Kasumi-1 (cell line): ENCODE measurements at places on chromosomes 2 and 18.

DNA sequence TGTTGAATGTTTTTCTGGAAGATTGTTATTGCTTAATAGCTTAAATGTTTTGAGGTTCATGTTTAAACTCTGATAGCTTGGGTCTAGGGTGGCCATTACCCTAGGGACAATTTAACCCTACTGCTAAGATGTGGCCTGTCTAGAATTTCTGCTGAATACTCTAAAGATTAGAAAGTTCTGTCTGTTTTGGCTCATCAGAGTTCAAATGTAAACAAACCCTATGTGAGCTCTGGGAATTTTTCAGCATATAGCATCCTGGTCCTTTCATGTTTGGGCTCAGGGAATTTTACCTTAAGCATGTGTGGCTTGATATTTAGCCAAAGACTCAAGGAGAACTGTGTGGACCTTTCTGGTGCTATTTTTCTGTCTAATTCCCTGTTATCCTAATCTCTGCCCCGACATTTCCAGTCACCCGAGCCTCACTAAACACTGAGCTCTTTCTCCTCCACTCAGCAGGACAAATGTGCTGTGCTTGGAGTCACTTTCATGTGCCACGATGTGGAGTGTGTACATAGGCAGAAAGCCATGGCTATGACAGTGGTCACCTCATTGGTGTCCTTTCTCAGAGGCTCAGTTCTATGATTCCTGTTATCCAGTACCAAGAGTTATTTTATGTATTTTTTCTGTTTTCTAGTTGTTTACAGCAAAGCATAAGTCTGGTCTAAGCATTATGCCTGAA, 492.5 kb upstream of the SPHKAP start:
- no peak for DNase-seq

DNA sequence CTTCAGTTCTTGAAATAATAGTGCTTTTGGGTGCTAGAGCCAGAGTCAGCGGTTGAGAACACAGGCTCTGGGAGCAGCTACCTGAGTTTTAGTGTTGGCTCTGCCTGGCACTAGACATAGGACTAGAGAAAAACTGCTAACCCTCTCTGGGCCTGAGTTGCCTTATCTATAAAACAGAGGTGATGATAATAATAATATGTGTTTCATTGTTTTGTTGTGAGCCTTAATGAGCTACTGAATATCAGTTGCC, 391.7 kb downstream of the PTPRM start:
- no peak for DNase-seq

GRCh38 chr18:41113885-41114482, 841.0 kb upstream of the PIK3C3 start:
- DNase-seq: no peak

DNA sequence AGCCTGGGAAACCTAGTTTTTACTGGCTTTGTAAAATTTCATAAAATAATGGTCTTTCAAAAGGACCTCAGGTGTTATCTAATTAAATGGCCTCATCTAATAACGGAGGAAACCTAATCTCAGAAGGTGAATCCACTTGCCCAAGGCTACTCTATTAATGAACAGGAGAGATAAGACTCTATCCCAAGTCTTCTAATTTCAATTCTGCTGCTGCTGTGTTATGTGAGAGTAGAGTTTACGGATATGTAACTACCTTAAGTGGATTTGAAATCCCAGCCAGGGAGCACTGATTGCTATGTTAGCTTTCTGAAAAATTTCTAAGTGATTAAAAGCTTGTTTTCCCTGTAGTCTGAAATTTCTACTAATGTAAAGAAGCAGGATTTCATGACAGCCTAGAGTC, 17.2 kb upstream of the ADCY3 start:
- DNase-seq: no peak
